ENCODE measurements at places on chromosomes 3 and 15.

DNA sequence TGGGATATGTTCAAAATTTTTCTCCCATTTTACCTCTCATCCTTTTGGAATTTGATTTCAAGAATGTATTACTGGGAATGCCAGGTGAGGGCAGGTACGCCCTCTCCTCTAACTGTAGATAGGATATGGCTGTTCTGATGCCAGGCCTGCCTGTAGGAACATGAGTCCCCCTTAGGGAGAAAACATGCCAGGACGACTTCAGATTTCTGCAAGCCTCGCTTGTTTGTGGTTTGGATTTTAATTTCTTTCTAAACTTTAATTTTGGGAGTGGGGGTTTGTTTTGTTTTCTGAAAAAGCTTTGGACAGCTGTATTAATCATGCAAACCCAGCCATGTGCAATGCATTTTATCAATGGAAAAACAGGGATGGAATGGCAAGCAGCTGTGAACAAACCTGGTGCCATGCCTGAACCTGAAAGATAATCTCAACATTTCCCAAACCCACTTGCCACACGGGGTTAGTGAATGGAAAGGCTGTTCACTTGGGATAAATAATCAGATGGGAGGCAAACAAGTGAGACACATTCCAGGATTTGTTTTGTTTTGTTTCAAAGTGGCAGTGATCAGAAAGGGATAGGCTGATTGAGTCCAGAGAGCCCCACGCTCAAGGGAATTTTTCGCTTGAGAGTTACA lies 207.6 kb downstream of the GAP43 start:
- DNase-seq = no peak

- no peak for DNase-seq
These were observed 7.2 kb upstream of the LACTB start for GRCh38 chr15:63114465-63114864.

- no peak for DNase-seq
These were observed 103.0 kb downstream of the MYLK start for GRCh38 chr3:123781138-123781537.

DNA sequence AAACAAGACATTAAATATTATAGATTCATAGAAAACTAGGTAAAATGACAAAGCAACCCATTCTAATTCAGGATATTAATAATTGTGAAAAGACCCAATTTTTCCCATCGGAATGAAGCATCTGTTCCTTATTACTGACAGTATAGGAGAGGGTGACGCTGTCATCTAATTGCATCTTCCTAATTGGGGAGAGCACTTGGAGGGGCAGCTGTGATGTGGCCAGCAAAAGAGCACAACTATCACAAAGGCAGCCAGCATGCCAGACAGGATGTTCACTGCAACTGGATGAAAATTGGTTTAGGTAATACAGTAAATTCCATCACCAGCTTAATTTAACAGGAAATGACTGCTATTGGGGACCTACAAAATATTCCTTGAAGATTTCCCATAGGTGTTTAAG lies 21.9 kb upstream of the MINAR1 start:
- DNase-seq = no peak

Measured in stimulated activated CD8-positive, alpha-beta memory T cell treated with anti-CD3 and anti-CD28 coated beads, Interleukin-7, amount 100 ng/mL, for 1 hour (primary cell).